Activated CD8-positive, alpha-beta T cell treated with anti-CD3 and anti-CD28 coated beads for 36 hours (primary cell): ENCODE measurements at places on chromosomes 3 and 15.

- no peak for DNase-seq
Measured at GRCh38 chr15:98684995-98685525, 36.7 kb downstream of the IGF1R start.

DNA sequence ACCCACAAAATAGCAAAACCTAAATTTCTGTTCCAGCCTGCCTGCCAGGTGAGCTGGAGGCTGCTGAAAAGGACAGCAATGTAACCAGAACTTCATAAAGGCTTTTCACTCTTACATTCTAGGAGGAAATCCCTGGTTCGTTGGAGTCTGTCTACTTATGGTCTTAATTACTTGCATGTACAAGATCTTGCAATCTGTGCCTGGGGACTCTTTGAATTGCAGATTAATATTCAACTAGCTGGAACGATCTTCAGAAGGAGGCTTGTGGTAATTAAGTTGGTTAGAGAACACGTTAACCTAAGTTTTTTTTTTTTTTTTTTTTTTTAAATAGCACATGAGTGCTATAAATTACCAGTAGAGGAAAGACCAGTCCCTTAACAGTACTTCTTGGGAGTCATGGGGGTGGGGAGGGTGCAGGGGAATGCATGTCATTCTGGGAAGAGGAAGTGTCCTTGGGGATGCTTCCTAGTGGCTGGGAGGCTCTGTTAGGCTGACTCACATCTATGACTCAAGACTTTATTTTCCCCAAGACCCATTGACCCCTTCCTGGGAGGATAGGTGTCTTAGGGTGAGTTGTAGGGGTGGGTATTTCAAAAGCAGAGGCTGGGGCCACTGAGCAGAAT, 139.8 kb downstream of the RAB11A start:
- DNase-seq, result no peak

DNA sequence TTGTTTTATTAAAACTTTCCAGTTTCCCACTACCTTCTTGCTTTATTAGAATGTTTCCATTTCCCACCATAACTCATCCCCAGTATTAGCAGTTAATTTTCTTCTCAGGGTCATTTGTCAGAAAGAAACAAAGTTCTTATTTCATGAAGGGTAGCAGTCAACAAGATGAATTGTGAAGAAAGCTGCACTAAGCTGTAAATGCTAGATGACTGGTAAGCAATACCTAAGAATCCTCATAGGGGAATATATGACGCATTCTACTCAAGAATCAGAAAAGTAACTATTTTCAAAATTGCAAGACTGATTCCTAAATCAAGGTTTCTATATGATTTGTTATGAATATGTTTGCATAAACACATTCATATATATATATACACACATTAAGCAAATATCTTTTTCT, 48.8 kb upstream of the WDR5B start:
- no peak for DNase-seq

DNA sequence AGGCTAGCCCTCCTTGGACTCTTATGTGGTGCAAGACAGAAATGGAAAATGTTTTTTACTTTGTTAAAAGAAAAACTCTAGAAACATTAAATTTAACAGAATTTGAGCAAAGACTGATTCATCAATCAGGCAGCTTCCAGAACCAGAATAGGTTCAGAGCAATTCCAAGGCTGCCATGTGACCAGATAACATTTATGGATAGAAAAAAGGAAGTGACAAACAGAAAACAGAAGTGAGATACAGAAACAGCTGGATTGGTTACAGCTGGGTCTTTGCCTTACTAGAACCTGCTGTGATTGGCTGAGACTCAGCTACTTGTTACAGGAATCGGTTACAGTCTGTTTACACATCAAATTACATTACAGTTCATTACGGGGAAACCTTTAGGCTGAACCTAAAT, 22.5 kb upstream of the OTOL1 start:
- no peak for DNase-seq

GRCh38 chr3:179175358-179175757, 27.2 kb downstream of the PIK3CA start:
- DNase-seq, result no peak

DNA sequence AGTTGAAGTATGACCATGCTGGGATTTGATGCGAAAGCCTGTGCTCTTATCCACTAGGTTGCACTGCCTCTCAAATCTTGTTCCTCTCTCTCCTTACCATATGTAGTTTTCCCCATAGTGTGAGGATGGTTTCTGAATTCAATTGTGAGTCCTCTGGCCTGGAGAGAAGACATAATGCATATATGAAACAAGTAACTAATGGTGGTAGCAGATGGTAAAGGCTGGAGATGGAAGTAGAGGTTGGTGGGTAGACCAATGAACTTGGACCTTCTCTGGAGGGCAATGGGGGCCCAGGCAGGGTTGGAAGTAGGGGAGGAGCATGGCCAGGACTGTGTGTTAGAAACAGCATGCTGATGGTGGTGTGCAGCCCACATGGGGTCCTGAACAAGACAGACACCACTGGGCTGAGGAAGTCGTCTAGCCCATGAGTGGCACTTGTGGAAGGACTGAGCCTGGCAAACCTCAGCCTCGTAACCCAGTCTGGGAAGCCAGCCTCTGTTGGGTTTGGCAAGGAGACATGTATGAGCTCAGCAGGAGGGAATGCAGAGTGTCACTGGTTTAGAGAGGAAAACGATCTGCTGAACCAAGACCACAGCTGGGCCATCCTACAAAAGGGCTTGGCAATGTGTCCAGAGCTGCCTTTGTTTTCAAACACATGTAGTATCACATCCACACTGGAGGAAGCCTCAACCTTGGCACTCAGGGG, 18.5 kb upstream of the LMCD1 start:
- no peak for DNase-seq

- no peak for DNase-seq
Measured at GRCh38 chr15:23437673-23438072, 9.4 kb downstream of the GOLGA6L2 start.

DNA sequence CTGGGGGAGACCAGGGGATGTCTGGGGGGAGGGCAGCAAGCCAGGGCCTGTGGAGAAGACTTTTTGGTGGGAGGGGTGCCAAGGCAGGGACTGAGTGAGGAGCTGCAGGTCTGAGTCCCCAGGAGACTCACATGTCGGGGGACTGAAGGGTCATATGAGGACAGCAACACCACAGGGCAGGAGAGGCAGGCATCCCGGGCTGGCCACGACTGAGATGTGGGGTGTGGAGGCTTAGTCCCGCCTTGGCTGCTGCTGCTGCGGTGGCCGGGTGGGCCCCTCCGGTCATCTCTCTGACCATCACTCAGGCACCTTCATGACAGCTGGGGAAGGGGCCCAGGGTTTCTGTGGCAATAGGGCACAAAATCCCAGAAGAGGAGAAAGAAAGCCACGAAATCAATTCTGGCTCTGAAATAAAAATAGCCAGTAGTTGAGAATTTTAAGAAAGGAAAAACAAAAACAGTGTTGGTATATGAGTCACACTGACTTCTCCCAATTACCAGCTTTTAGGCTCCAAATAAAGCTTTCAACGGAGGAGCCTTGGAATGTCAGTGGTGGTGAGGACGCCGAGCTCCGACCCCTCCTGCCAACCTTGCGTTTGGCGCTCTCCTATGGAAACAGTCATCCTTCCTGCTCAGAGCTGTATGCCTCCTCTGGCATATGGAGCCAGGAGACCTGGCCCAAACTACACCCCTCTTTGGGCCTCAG, 52.9 kb upstream of the ITGA11 start:
- no peak for DNase-seq

DNA sequence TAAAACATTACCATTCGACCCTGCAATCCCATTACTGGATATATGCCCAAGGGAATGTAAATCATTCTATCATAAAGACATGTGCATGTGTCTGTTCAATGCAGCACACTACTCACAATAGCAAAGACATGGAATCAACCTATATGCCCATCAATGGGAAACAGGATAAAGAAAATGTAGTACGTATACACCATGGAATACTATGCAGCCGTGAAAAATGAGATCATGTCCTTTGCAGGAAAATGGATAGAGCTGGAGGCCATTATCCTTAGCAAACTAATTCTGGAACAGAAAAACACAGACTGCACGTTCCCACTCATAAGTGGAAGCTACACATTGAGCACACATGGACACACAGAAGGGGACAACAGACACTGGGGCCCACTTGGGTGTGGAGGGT, 20.4 kb upstream of the PYDC2 start:
- no peak for DNase-seq

- peak; percentile 6 for DNase-seq
Measured at GRCh38 chr3:160226026-160226907, 1.0 kb downstream of the C3orf80 start.

DNA sequence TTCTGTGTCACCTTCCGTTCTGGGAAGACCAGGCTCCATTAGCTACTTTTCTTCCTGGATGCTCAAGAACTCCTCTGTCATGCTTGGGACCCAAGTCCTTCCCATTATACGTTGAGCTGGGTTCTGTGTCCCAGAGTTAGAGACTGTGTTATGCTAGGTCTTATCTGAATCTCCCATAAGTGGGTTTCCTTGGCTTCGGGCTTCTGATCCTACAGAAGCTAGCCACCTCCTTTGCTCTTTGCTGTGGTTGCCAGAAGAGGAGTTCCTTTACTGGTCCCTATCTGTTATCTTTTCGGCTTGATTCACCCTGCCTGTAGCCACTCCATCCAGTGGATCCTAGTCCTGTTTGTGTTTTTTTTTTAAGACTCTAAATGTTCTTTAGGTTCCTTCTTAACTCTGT, 38.0 kb downstream of the TYRO3 start:
- DNase-seq, result no peak

DNA sequence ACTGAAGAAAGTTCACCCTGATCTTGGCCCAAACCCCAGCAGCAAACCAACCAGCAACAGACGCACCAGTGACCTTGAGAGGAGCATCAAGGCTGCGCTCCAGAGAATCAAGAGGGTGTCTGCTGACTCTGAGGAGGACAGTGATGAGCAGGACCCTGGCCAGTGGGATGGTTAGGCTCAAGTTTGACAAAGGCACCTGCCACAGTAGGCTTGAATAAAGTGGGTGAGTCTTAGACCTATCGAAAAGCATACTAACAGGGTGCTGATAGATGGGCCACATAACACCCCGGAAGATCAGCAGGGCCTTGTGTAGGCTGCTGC, 23.9 kb downstream of the WHAMM start:
- no peak for DNase-seq

GRCh38 chr15:88465633-88466224, 1.5 kb downstream of the MRPL46 start:
- peak; percentile 40 for DNase-seq

- DNase-seq, result no peak
Measured at GRCh38 chr3:187875863-187876262, 130.6 kb upstream of the BCL6 start.
